Vagina (tissue), 2 donors: ENCODE measurements at places on chromosomes 6 and 20. TPM values are rescaled to one million over a fixed set of nuclear protein-coding genes. Genes with fewer than 3 reads are reported as not detected.

The HLA-DRA gene
- total RNA-seq = 158 TPM

The SPATS1 gene
- not detected for total RNA-seq

GRCh38 chr20:45822857-45823256, 4.3 kb downstream of the TNNC2 start:
- DNase-seq = no peak

The SYNDIG1 gene
- 3.2 TPM for total RNA-seq

GRCh38 chr20:40073535-40074111, 615.4 kb downstream of the MAFB start:
- no peak for DNase-seq

- DNase-seq = no peak
These were observed 144.8 kb upstream of the FOXA2 start for GRCh38 chr20:22729180-22729579.

GRCh38 chr20:10297684-10298240, 79.1 kb downstream of the SNAP25 start:
- no peak for DNase-seq

DNA sequence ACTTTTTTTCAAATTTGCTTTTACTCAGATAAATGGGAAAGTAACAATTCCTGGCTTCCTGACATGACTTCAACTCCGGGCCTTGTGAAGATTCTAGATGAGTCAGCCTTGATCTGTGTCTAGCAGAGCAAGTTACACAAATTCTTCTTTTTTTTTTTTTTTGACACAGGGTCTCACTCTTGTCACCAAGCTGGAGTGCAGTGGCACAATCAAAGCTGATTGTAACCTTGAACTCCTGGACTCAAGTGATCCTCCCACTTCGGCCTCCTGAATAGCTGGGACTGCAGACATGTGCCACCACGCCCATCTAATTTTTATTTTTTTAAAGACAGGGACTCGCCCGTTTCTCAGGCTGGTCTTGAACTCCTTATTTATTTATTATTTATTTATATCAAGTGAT, 7.3 kb upstream of the ARHGAP18 start:
- no peak for DNase-seq

GRCh38 chr20:38962928-38963401, 821 bp downstream of the DHX35 start:
- DNase-seq = no peak

DNA sequence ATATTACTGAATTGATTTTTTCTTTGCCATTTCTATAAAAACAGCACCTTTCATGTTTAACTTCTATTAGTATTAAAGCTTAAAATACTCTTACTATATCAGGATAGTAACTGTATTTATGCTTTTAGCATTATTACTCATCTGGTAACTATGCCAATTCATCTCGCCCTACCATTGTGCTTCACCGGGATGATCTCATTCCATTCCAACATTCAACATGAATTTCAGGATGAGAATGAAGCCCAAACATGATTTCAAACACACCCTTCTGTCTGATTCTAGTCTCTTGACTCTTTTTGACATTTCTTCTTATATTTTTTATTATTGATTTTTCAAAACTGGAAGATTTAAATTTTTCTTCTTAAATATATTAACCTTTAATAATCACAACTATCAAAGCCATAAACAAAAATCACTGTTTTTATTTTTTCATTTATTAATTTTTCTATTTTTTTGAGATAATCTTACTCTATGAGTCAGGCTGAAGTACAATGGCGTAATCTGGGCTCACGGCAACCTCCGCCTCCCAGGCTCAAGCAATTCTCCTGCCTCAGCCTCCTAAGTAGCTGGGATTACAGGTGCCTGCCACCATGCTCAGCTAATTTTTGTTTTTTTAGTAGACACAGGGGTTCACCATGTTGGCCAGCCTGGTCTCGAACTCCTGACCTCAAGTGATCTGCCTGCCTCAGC, 46.7 kb downstream of the GJA1 start:
- DNase-seq = no peak

DNA sequence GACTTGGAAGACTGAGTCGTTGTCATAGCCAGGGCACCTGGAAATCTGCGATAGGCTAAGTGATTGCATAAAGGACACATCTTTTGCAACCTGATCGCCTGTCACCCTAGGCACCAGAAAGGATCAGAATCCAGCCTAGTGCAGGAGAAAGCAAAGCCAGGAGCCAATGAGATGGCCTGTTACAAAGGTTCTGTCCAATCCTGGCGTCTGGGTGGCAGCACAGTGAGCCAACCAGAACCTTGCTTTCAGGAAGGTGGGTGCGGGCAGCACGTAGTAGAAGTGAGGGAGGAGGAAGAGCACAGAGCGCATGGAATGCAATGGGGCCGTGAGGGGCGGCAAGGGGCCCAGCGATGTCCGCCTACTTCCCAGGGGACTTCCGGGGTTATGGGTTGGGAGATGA, 120.4 kb upstream of the GGTLC1 start:
- no peak for DNase-seq

DNA sequence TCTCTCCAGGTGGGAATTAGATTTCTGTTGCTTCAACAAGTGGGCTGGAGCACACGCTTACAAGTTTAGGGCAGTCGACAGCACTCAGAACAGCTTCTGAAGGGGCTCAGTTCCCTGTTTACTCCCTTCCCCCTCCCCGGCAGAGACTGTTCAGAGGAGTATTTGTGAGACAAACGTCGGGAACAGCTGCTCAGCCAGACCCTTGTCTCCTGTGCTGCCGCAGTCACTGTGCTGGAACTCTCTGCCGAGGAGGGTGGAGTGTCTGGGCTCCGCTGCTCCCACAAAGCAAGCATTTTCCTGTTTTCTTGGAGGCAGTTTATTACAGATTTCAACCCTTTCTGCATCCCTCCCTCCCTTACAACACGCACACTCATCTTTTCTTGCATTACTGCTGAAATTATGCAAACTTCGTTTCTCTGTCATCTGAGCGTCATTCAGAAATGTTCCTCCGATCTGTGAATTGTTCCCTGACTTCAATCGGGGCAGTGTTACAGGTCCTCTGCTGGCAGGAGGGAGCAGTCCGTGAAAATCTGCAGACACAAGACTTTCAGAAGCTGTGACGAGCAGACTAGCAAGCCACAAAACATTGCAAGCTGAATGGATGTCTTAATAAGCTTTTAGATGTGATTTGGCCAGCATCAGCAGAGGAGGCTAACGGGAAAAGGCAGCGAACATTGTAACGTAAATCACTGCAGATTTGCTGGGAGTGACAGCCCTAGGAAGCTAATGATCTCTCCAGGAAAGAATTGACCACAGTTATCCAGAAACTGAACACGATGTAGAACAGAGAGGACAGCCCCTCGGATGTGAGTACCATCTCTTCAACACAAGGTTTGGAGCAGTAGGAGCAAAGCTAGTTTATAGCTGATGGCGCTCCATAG, 76.2 kb downstream of the LYRM2 start:
- DNase-seq = no peak

The FILIP1 gene
- total RNA-seq = 3.2 TPM

DNA sequence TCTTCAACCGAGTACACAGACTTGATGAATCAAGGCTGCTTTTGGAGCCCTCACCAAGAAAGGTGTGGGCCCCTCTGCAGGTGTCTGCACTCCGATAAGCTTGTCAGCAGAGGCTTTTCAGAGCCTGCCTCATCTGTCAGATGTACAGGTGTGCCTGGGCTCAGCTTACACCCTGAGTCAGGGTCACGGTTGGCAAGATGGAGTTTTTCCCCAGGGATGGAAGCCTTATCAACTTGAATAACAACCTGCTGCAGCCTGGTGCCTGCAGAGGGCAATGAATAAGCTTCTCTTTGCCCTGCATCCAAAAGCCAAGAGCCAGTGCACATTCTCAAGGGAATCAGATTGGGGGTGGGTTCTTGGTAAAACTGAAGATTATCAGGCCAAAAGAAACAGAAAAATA, 427.1 kb downstream of the CD83 start:
- no peak for DNase-seq
